Fibroblast of skin of right quadriceps (primary cell): ENCODE measurements at places on chromosomes 1 and 21.

DNA sequence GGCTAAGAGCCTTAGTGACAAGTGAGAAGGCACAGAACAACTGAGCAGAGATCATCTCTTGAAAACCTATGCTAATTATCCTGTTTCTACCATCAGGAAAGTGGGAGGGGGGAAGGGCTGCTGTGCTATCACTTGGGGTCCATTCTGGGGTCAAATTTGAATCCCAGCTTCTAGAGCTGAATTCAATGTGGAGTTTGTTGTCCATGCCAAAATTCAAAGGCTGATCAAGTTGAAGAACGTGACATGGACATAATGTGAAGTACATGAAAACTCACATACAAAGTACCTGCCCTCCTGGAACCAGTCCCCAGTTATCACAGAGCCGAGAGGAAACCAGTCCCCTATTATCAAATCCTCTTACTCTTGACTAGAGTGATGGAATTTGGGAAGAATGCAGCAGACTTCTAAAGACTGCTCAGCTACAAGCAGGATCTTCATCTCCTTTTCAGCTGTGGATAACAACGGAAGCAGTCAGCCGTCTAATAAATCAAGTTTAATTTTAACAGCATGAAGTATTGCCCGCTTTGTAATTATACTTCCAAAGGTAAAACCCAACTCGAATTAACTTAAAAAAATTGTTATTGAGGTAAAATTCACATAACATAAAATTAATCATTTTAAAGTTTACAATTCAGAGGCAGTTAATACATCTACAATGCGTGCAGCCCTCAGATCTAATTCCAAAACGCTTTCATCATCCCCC, 78.3 kb downstream of the SLC45A1 start:
- DNase-seq, result peak; percentile 82

- DNase-seq, result no peak
Measured at GRCh38 chr1:167707942-167708341, 13.8 kb upstream of the MPZL1 start.

- peak; percentile 37 for DNase-seq
Measured at GRCh38 chr1:2174348-2175054, 20.1 kb downstream of the FAAP20 start.

- no peak for DNase-seq
Measured at GRCh38 chr1:192913683-192914082, 104.8 kb downstream of the RGS2 start.
